ENCODE measurements at places on chromosomes 3 and 15.

DNA sequence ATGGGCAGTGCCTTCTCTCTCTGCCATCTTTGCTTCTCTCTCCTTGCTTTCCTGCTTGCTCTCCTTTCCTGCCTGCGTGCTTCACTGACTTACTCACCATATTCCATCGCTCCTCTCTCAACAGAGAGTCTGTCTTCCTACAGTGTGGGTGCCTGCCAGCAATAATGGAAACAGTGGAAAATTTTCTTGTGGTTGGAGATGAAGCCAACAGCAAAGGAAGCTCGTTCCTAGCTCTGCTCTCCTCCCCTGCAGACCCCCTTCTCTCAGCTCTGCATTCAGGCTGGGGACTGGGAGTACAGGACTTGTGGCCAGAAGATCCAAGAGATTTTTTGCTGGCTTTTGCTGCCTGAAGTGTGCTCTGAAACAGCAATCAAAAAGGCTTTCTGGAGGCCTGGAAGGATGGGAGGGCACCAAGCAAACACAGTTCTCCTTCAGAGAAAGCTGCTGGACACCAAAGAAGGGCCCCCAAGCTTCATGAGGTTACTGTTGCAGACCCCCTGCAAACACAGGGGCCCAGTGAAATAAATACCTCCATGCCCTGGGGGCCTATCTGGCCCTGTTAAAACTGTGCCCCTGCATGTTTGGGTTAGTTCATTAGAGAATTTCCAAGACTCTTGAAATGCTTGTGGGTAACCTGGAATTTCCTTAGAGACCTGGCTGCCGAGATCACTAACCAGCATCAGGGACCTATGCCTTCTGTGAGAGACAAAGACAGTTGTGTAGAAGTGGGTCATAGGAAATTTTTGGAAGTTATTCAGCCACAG, 149.9 kb upstream of the RASGRP1 start:
- no peak for DNase-seq

GRCh38 chr3:71621825-71622537, 38.5 kb upstream of the FOXP1 start:
- no peak for DNase-seq

- no peak for DNase-seq
Measured at GRCh38 chr3:11300970-11301369, 28.8 kb downstream of the ATG7 start.

DNA sequence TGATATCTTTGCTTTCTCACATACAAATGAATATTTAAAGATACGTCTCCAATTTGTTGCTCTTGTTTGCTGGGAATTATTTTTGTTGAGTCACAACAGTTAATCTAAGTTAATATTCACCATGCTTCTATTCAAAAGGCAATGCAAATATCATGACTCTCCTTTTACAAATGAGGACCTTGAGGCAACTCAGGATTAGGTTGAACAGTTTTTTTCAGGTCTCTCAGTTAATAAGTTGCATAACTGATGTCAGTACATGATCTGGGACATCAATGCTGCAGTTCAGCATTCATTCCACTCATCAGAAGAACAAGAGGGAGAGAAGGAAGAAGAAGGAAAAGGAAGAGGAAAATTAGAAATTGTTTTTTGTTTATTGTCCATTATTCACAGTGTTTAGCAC, 781 bp upstream of the NAALADL2 start:
- DNase-seq, result no peak

DNA sequence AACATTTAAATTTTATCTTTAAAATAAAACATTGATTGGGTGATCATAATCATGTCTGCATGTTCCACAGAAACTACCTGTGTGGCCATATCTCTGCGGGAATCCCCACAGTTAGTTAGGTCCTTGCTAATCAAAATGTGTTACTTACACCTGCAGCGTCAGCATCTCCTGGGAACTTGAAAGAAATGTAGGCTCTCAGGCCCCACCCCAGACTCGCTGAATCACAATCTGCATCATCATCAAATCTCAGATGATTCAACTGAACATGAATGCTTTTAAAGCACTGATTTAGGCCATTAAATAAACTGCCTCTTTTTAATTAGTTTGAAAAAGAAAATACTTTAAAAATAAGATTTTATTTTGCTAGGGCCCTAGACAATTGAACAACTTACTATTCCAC, 577.8 kb downstream of the PYDC2 start:
- no peak for DNase-seq

GRCh38 chr15:86892774-86893449, 813.2 kb downstream of the AGBL1 start:
- no peak for DNase-seq

DNA sequence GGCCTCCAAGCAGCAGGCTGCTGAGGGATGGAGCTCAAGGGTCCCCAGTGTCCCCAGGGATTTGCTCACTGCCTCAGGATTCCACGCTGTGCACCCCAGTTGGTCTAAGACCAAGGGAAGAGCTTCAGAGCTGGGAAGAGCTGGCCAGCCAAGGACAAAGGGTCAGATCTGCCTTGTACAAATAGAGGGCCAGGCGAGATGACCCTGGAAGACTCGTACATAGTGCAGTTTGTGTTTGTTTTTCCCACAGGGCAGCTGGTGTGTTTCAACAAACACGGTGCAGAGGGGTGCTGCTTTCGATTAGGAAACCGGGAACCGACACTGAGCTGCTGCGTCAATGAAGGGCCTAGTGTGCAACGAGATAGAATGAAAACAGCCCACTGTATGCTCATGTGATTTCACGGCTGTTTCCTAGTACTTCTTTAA, 56.1 kb upstream of the TRPM1 start:
- no peak for DNase-seq

GRCh38 chr3:195714380-195715011, 6.3 kb upstream of the MUC20 start:
- DNase-seq, result no peak

- DNase-seq, result no peak
Measured at GRCh38 chr15:74775894-74776293, 6.0 kb upstream of the CSK start.

DNA sequence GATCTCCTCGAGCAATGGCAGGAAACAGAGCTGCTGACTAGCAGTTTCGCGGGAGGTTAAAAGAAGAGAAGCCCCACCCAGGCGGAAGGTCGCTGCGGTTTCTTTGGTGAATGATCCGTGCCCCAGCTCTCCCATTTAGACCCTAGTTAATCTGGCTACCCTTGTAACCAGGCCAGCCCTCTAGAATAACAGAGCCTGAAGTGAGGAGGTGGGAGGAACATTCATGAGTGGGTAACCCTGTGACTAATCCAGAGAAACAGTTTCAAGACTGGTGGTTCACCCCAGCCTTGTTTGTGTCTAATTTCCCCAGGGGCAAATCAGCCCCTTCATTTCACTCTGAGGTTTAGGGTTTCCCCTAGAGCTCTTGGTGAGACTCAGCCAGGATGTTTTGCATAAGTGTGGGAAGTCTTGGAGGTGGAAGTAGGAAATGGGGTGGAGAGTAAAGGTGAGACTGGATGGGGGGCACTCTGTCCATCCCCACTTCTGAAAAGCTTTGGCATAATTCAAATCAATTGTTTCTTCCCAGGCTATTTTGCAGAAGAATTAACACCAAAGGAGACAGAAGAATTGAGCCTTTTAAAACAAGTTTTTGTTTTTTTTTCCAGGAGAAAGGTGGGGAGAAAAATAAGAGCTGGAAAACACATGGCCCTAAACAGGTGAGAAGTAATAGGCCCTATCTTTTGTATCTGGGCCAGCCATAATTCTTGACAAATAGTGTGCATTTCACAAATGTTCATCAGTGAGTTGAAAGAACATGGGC, 303.1 kb downstream of the RPLP1 start:
- peak; percentile 79 for DNase-seq

DNA sequence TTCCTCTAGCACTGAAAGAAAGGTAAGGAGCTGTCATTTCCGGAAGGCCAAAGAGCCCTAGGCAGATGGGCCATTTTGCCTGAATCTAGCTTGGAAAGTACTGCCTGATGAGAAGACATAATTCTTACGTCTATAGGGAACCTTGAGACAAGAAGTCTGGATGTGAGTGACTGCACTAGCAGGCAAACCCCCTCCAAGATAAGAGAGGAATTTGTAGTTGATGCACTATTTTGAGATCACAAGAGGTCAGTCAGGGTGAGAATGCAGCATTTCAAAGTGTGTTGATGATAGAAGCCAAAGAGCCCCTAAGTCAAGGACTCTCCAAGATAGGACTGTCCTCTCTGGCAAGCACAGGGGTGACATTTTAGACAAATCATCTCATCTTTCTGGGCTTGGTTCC, 99.2 kb downstream of the HES1 start:
- no peak for DNase-seq

- DNase-seq, result no peak
Measured at GRCh38 chr3:147572970-147573340, 163.8 kb downstream of the ZIC1 start.

DNA sequence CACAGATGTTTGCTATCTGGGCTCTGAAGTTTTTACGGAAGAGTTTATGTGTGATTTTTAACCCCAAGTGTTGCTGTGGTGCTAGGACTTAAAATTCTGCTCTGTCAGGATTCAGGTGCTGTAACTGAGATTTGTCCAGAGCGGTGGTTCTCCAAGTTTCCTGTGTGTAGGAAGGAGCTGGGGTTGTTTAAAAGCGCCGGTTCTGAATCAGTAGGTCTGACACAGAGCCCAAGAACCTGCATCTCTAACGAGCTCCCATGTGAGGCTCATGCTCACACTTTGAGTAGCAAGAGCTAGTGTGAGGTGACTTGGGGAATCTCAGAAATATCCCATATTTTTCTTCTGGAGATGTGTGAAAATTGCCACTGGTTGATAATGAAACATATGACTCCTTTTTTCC, 325.5 kb downstream of the SATB1 start:
- no peak for DNase-seq

DNA sequence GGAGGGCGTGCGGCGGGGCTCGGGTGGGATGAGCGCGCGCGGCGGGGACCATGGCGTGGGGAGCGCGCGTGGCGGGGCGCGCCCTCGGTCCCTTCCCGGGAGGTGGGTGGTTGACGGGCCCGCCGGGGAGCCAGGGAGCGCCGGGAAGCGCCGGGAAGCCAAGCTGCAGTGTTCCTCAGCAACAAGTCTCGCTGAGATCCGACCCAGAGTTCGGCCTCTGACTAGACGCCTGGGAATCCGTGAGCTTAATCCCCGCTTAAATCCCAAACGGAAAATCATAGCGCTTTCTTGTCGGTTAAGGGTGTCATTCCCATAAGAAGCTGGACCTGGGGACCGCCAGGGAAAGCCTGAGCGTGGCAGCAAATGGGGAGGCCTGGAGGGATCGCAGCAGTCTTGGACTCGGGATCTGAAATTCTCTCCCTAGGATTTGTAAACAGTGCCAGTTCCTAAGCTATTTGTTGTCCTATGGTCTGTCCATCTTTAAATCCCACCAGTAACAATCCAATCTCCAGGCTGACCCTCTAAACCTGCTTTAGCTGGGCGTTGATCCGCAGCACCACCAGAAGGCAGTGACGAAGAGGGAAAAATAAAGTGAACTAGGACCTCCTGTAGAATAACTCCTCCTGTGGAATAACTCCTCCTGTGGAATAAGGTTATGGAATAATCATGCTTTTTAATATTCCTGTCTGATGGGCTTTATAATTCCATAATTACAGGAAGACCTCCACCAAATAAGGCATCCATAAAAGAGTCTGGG, 570 bp upstream of the NEDD4 start:
- no peak for DNase-seq

- no peak for DNase-seq
Measured at GRCh38 chr3:134652409-134652831, 1.6 kb upstream of the KY start.

DNA sequence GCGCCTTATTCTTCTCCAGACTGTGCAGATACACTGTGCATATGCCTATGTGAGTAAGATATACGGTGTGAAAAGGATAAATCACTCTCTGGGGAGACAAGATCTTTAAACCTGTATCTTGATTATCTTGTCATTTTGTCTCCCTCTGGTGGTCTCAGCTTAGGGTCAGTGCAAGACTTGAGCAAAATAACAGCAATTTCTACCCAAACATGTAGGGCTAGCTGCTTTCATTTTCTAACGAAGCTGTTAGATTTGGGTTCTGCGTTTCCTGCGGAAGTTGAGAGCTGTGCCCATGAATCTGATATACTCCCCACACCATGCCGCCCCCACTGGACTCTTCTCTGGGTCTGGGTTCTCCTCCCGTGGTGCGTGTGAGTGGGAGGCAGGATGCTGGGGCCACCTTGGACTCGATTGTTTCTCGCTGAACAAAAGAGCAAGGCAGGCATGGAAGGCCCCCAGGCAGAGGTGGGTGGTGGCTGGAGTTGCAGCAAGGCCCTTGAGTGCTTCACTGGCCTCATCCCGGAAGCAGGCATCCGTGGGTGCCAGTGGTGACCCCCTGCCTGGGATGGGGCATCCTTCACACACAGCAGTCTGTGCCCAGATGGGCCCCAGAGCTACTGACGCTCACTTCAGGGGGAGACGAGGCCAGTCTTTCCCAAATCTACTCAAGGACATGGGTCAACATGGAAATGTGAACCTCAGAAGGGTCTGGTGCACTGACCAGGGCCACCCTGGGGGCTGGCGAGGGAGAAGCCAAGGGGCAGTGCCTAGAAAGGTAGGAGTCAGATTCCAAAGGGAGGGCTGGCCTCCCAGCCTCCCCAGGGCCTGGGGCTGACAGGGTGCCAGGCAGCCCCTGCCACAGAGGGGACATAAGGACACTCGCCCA, 179.6 kb downstream of the NSMCE3 start:
- DNase-seq, result no peak

- DNase-seq, result no peak
Measured at GRCh38 chr3:136584728-136585127, 167.4 kb downstream of the STAG1 start.

DNA sequence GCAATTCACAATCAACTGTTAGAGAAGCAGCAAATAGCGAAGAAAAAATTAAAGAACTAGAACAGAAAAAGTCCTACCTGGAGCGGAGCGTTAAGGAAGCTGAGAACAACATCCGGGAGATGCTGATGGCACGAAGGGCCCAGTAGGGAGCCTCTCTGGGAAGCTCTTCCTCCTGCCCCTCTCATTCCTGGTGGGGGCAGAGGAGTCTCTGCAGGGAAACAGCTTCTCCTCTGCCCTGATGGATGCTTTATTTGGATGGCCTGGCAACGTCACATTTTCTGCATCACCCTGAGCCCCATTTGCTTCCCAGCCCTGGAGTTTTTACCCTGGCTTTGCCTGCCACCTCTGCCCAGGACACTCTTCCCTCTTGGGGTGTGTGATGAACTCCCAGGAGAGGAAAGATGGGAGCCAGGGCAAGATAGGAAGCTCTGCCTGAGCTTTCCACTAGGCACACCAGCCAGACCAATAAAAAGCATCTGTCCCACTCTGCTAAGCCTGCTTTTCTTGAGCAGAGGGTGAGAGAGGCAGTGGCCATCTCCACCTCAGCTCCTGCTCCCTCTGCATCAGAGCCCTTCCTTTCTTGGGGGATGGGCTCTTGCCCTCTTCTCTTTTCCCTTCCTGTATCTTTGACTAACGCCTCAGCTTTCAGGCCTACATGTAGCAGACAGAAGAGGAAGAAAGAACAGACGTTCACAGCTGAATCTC, 39.4 kb downstream of the PPARG start:
- no peak for DNase-seq

Data from GM06990 (cell line).